Activated CD8-positive, alpha-beta memory T cell treated with anti-CD3 and anti-CD28 coated beads for 1 hour (primary cell): ENCODE measurements at places on chromosomes 16 and 17.

DNA sequence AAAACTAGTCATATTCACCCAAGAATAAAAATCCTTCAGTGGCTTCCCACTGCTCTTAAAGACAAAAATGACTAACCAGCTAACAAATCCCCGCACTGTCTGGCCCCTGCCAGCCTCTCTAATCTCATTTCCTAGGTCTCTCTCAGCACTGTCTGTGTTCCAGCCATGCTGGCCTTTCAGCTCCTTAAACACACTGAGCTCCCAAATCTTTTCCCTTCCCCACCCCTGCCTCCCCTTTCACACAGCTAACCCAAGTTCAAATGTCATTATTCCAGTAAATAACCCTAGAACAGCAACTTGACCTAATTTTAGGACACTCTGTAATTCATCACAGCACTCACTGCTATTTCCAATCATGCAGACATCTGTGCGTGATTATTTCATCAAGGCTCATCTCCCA lies 7.8 kb downstream of the SHCBP1 start:
- no peak for DNase-seq

DNA sequence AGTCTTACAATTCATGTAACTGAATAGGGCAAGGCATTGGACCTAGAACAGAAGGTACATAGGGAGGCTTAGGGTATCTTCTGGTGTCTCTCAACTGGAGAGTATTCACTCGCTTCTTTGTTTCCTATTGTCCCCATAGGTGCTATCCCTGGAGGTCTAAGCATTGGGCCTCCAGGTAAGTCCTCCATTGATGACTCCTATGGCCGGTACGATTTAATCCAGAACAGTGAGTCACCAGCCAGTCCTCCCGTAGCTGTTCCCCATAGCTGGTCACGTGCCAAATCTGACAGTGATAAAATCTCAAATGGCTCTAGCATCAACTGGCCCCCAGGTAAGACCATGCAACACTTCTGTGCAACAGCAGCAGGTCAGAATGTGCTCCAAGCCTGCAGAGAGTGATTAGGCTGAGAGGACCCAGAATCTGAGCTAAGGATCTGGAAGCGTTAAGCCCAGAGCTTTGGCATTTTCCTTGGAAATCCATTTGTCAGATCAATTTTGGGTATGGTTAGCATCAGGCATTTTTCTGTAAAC lies 35.7 kb downstream of the TMC6 start:
- DNase-seq: no peak

GRCh38 chr16:53881371-53881770 lies 177.4 kb downstream of the FTO start:
- DNase-seq: no peak

GRCh38 chr16:64648282-64648681 lies 473.6 kb downstream of the CDH11 start:
- no peak for DNase-seq

DNA sequence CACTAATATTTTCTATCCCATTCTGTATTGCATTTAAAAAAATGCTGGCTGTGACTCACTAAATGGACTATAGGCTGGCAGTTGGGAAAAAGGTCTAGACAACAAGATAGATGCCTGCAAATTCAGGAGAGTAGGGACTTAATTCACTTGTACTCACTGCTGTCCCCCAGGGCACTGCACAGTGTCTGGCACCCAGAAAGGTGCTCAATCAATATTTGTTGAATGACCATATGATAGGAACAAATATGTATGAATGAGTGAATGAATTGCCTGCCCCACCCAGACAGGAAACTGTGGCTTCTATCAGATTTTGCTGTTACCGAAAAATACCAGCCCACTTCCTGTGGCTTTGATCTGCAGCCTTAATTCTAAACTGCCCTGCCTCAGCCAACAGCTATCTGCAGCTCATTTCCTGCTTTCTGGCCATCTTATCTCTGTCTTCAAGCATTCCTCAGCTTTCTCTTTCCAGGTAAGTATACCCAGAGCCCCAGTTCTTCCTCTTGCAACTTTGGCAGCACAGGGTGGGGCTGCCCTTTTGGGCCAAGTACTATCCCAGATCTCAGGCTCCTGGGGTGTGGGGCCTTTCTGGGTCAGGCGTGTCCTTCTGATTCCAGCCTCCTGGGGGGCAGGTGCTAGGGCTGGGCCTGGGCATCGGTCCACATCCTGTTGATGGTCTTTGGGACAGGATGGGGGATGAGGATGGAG lies 15.3 kb upstream of the TNS4 start:
- DNase-seq: no peak

GRCh38 chr17:82808921-82809905 lies 30.6 kb downstream of the ZNF750 start:
- DNase-seq: no peak

DNA sequence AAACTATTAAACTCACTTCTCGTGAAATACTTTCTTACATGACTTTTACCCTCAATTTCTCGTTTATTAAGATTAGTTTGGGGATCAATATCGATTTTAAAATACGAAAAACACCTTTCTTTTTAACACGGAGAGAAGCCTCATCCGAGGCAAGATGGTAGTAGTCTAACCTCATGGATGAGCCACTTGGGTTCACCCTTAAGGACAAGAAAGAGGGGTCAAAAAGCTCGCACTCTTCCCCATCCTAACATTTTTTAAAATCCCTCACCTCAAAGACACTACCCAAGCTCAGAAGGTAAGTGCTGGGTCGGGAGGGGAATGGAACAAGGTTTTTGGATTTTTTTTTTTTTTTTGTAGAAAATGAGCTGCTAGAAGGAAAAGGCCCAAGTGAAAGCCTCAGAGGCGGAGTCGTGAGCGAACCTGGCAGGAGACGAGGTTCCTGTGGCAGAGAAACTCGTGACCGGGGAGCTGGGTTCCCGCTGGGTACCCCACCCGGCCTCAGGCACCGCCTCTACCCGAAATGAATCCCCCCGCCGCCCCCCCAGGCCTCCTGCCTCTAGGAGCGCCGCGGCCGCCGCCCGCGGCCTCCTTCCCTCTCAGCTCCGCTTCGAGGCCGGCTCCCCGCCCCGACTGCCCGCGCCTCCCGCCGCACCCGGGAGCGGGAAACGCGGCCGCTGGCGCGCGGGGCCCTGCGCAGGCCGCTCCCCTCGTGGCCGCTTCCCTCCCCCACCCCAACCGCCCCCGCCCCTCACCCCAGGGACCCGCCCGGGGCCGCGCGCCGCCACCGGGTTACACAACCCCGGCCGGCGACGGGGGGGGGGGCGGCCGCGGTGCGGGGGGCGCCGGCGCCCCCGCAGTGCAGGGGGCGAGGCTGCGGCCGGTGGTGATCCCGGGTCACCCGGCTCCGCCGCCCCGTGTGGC lies 1.6 kb downstream of the NUFIP2 start:
- peak; percentile 19 for DNase-seq

DNA sequence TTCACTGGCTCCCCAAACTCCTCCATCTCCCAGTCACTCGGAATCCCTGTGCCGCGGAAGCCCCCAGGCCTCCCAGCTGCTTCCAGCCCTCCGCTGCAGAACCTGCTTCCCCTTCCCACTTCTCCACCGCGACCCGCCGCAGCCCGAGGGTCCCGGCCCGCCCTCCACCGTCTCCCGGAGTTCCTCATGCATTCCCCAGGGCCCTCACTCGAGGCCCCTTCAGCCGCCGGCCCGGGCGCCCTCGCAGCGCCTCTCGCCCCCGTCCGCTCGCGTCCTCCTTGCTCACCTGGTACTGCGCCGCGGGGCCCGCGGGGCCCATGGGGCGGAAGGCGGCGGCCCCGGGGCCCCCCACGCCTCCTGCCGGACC lies 329 bp downstream of the SMARCD2 start:
- no peak for DNase-seq

GRCh38 chr17:64503341-64503740 lies 2.7 kb downstream of the DDX5 start:
- no peak for DNase-seq

DNA sequence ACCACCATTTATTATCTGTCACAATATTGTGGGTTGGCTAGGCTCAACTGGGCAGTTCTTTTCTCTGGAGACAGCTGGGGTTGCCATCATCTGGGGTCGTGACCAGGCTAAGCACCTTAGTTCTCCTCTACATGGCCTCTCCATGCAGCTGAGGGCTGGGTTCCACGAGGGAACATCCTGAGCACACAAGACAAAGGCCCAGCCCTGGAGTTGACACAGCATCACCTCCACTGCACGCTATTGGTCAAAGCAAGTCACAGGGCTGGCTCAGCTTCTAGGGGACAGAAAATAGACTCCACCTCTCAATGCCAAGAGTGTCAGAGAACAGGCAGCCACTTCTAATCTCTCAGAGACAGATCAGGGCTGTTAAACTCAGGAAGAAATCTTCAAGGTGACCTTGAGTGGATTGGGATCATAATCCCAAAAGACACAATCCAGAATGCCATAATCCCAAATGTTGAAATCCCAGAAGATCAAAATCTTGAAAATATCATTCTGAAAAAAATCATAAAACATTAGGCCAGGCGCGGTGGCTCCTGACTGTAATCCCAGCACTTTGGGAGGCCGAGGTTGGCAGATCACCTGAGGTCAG lies 13.0 kb upstream of the USP10 start:
- DNase-seq: no peak
